Pancreas (tissue), 10 donors: ENCODE measurements at places on chromosomes 12 and 14.

DNA sequence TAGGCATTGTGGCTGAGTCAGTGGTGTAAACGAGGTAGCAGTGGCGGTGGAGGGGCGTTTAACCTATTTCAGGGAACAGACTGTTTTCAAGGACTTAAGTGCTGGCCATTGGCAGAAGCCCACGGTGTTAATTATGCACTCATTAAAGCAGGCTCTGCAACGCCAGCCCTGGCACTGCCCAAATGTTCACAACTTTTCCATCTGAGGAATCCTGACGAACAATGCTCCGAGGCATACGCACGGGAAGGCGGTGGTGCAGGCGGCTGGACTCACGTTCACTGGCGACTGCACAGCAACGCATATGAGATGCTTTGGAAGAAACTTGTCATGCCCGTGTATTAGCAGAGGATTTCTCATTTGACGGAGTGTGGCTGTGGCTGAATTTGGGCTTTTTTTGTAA lies 70.6 kb upstream of the SLC24A4 start:
- no peaks in the 10 kb centered on the region for H3K36me3 ChIP-seq
- no peak for DNase-seq
- H3K4me3 ChIP-seq = no peak overlapping the region
- no peaks in the 10 kb centered on the region for H3K4me1 ChIP-seq
- H3K27me3 ChIP-seq = peaks cover 26% of the 10 kb centered on the region
- H3K27ac ChIP-seq = no peak overlapping the region

DNA sequence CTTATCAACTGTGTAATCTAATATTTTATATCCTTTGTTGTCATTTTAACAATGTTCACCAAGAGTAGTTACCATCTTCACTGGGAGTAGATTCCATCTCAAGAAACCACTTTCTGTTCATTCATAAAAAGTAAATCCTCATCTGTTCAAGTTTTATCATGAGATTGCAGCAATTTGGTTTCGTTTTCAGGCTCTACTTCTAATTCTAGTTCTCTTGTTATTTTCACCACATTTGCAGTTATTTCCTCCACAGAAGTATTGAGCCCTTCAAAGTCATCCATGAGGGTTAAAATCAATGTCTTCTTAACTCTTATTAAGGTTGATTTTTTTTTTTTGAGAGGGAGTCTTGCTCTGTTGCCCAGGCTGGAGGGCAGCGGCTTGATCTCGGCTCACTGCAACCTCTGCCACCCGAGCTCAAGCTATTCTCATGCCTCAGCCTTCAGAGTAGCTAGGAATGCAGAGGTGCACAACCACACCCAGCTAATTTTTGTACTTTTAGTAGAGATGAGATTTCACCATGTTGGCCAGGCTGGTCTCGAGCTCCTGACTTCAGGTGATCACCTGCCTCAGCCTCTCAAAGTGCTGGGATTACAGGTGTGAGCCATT lies 276.6 kb downstream of the ACSS3 start:
- DNase-seq = no peak
- no peak overlapping the region for H3K27ac ChIP-seq
- H3K27me3 ChIP-seq = no peaks in the 10 kb centered on the region

GRCh38 chr14:104333646-104334423 lies 195.4 kb downstream of the KIF26A start:
- H3K36me3 ChIP-seq = no peaks in the 10 kb centered on the region
- H3K4me1 ChIP-seq = no peaks in the 10 kb centered on the region
- peak; percentile 11 for DNase-seq
- no peaks in the 10 kb centered on the region for H3K27me3 ChIP-seq
- no peak overlapping the region for H3K4me3 ChIP-seq
- H3K27ac ChIP-seq = no peak overlapping the region

DNA sequence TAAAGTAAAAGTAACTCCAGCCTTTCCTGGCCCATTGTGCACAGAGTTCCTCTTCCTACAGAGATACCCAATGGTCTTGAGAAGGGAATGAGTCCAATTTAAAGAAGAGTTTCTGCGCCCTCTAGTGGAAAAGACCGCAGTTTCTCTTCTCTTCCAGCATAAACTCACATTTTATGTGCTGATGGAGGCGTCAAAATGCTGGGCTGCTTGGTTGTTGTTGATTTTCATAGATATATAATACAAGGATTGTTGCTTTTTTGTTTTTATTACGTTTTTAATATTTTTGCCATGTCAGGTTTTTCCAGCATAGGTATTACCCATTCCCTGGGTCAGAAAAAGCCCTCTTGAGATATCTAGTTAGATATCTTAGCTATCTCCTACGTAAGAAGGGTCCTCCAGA lies 356.9 kb upstream of the STXBP6 start:
- no peak for DNase-seq
- no peak overlapping the region for H3K27ac ChIP-seq
- no peaks in the 10 kb centered on the region for H3K4me1 ChIP-seq
- H3K4me3 ChIP-seq = no peak overlapping the region

DNA sequence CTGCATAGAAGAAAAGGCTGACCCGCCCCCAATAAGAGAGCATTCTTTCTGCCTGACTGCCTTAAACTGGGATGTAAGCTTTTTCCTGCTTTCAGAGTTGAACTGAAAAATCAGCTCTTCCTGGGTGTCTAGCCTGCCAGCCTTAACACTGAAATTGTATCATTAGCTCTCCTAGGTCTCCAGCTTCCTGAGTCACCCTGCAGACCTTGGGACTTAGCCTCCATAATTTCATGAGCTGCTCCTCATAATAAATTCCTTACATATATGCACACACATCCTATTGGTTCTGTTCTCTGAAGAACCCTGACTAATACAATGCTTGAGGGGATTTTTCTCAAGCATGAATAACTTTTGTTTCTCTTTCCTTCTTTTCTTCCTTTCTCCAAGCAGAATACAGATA lies 76.4 kb upstream of the FAR2 start:
- no peak for DNase-seq
- no peaks in the 10 kb centered on the region for H3K36me3 ChIP-seq
- H3K27ac ChIP-seq = no peak overlapping the region
- no peaks in the 10 kb centered on the region for H3K4me1 ChIP-seq

- no peak overlapping the region for H3K4me3 ChIP-seq
- no peaks in the 10 kb centered on the region for H3K36me3 ChIP-seq
- no peak for DNase-seq
These were observed 23.1 kb upstream of the DLK1 start for GRCh38 chr14:100703386-100704220.

DNA sequence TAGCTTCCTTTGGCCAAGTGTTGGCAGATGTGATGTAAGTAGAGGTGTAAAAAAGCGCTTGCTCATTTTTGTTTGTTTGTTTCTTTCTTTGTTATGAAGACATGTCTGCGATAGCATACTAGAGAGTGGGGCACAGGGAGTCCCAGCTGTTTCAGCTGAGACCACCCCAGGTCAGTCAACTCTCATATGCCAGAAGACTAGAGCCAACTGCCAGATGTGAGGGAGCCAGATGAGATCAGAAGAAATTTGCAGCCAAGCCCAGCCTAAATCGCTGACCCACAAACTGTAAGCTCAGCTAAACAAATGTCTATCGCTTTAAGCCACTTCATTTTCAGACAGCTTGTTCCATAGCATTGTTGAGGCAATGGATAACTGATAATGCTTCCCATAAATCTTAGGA lies 397.1 kb downstream of the APAF1 start:
- DNase-seq = no peak
- no peak overlapping the region for H3K4me3 ChIP-seq
- no peaks in the 10 kb centered on the region for H3K36me3 ChIP-seq
- no peaks in the 10 kb centered on the region for H3K4me1 ChIP-seq
- H3K27ac ChIP-seq = no peak overlapping the region

- H3K36me3 ChIP-seq = no peaks in the 10 kb centered on the region
- H3K4me1 ChIP-seq = no peaks in the 10 kb centered on the region
- no peaks in the 10 kb centered on the region for H3K27me3 ChIP-seq
- DNase-seq = no peak
- no peak overlapping the region for H3K27ac ChIP-seq
These were observed 156.0 kb downstream of the PHETA1 start for GRCh38 chr12:111212814-111213456.

GRCh38 chr14:24563505-24563904 lies 12.5 kb downstream of the CTSG start:
- no peaks in the 10 kb centered on the region for H3K27me3 ChIP-seq
- H3K4me3 ChIP-seq = no peak overlapping the region
- DNase-seq = no peak
- H3K4me1 ChIP-seq = no peaks in the 10 kb centered on the region

- DNase-seq = no peak
These were observed 48.0 kb upstream of the GPR68 start for GRCh38 chr14:91292491-91292890.

DNA sequence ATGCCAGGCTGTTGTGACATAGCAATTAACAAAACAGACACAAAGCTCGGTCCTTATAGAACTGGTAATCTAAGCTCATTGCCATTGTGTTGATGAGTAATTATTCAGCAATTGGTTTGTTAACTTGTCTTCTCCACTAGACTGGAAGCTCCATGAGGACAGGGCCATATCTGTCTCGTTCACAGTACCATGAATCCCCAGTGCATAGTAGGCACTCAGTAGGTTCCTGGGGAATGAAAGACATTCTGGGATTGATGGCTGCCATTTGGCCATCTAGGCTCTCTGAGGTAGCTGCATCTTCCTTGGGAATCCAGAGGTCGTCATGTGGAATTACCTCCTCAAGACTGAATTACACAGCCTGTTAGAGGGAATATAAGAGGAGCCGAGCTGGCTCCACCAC lies 177.3 kb downstream of the CHST11 start:
- H3K4me1 ChIP-seq = no peaks in the 10 kb centered on the region
- no peak overlapping the region for H3K27ac ChIP-seq
- DNase-seq = no peak
- H3K27me3 ChIP-seq = no peaks in the 10 kb centered on the region

GRCh38 chr12:41699658-41700057 lies 445.0 kb downstream of the GXYLT1 start:
- no peaks in the 10 kb centered on the region for H3K4me1 ChIP-seq
- no peak for DNase-seq
- no peaks in the 10 kb centered on the region for H3K36me3 ChIP-seq
- H3K27ac ChIP-seq = no peak overlapping the region
- H3K27me3 ChIP-seq = no peaks in the 10 kb centered on the region
- H3K4me3 ChIP-seq = no peak overlapping the region

- H3K27me3 ChIP-seq = no peaks in the 10 kb centered on the region
- no peak overlapping the region for H3K27ac ChIP-seq
- H3K4me3 ChIP-seq = no peak overlapping the region
- no peaks in the 10 kb centered on the region for H3K36me3 ChIP-seq
- no peaks in the 10 kb centered on the region for H3K4me1 ChIP-seq
These were observed 229.9 kb downstream of the AKAP6 start for GRCh38 chr14:32559048-32559447.

- no peaks in the 10 kb centered on the region for H3K4me1 ChIP-seq
- peak; percentile 60 for DNase-seq
- no peaks in the 10 kb centered on the region for H3K27me3 ChIP-seq
- H3K36me3 ChIP-seq = no peaks in the 10 kb centered on the region
- H3K4me3 ChIP-seq = peak overlapping the region; percentile 42
These were observed 36.1 kb upstream of the OR5AU1 start for GRCh38 chr14:21191809-21192446.

DNA sequence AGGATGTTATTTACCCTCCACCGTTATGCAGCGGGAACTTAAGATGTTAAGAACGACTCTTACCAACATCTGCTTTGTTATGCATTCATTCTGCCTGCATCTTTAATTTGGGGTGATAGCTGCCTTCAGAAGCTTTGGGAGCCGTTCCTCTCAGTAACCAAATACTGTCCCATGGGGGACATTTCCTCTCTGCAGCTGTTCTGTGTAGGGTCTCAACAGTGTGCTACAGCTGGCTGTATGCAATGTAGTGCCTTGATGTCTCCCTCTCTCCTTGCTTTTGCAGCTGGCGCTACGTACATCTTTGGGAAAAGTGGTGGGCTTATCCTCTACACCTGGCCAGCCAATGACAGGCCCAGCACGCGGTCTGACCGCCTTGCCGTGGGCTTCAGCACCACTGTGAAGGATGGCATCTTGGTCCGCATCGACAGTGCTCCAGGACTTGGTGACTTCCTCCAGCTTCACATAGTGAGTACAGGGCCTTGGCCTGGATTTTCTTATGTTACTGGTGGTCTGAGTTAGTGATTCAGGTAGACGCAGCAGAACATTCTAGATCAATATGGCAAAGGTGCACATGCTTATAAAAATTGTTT lies 744.3 kb downstream of the DIO2 start:
- no peak for DNase-seq
- no peak overlapping the region for H3K27ac ChIP-seq
- no peak overlapping the region for H3K4me3 ChIP-seq
- no peaks in the 10 kb centered on the region for H3K36me3 ChIP-seq
- no peaks in the 10 kb centered on the region for H3K27me3 ChIP-seq
